Activated effector memory CD4-positive, alpha-beta T cell treated with Interleukin-2 at 50 U/mL for 16 hours (primary cell): ENCODE measurements at places on chromosomes 4 and X.

DNA sequence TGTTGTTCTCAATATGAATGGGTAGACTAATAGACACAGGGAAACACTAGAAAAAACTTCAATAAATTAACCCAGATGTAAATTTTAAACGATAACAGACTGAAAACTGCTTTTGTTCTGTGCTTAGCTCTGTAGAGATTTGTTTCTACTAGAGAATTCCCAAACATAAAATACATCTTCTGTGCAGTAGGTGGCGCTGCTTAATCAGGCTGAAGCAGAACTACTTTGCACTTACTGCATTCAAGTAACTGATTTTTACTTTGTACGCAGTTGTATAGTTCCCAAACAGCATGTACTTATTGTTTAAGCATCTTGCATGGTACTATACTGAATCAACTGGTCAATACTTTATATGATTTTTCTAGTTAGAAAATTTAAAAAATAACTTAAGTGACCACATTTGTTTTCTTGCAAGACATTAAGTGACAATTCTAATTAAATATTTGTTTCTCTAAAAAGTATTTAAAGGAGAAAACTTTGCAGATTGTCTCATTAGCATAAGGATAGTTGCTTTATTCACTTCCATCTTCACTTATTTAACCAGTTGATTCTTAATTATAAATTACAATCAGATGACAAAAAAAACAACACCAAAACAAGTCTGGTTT lies 490.6 kb downstream of the IL15 start:
- peak; percentile 20 for DNase-seq

DNA sequence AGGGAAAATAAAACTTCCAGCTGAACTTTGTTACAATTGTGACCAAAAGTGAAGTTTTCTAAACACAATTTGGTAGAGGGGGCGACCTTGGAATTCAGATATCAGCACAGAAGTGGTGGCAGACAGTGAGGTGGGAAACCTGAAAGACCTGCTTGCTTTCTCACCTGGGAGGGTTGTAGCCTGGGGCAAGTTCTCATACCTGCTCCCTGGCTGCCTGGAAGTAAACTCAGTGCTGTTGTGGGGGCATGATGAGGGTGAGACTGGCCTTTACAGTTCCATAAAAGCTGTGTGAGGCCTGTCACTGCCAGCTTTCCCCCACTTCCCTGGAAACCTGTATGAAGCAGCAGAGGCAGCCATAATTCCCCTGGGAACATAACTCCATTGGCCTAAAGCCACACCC lies 1180.2 kb downstream of the FAM133A start:
- DNase-seq, result no peak

DNA sequence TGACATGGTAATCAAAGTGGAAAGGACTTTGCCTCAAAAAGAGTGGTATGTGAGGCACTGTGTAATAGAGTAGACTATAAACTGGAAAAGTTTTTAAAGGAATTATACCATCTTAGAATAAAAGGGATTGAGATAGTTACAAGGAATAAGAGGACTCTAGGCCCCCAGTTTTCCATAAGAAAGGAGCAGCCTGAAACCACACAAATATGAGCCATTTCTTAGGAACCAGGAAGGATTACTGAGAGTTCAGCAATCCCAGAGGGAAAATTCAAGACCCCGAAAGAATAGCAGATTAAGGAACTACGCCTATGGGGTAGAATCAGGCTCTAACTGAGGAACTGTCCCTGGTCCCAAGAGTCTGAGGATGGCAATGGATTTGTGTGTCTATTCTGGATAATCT lies 1213.3 kb downstream of the C4orf33 start:
- DNase-seq, result no peak

- DNase-seq, result no peak
Measured at GRCh38 chr4:48162162-48162561, 28.1 kb upstream of the TXK start.

GRCh38 chr4:146401274-146401673 lies 120.5 kb downstream of the SLC10A7 start:
- DNase-seq, result no peak

GRCh38 chrX:10166248-10166716 lies 9.5 kb downstream of the CLCN4 start:
- DNase-seq, result no peak

DNA sequence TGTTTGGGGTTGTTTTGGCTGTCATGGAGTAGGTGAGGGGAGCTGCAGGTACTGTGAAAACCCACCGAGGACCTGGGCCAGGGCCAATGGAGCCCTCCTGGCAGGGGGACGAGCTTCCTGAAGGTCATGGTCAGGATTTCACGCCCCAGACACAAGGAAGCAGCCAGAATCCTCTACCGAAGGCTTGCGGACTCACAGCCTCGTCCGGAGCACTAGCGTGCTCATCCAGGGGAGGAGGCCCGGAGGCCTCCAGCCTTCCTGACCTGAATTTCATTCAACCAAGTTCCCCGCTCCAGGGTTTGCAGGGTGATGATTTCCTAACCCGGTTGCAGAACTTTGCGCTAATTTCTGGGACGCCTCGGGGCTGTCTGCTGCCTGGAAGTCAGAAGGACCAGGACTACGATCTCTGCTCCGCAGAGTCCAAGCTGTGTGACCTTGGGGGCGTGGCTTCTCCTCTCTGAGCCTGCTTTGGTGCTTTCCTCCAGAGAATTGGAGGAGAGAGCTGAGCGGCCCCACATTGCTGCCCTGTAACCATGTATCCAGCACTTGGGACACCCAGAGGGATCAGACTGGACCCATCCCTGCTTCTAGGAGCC lies 56.2 kb upstream of the ADRA2C start:
- DNase-seq, result no peak

DNA sequence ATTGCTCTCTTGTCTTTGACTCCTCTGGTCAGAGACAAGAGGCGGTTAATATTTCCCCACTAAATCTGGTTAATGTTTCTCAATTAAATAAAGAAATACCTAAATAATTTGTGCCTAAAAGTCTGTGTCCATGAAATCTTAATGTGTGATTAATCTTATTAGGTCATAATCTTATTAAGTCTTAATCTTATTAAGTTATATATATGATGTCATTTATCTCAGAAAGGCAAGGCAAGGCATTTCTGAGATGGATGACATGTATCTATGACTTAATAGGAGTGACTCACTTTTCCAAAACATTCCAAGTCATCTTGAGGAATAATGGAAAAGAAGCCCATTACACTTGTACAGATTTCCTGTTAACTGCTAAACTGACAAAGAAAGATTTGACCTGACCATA lies 74.7 kb downstream of the TRAM1L1 start:
- no peak for DNase-seq

DNA sequence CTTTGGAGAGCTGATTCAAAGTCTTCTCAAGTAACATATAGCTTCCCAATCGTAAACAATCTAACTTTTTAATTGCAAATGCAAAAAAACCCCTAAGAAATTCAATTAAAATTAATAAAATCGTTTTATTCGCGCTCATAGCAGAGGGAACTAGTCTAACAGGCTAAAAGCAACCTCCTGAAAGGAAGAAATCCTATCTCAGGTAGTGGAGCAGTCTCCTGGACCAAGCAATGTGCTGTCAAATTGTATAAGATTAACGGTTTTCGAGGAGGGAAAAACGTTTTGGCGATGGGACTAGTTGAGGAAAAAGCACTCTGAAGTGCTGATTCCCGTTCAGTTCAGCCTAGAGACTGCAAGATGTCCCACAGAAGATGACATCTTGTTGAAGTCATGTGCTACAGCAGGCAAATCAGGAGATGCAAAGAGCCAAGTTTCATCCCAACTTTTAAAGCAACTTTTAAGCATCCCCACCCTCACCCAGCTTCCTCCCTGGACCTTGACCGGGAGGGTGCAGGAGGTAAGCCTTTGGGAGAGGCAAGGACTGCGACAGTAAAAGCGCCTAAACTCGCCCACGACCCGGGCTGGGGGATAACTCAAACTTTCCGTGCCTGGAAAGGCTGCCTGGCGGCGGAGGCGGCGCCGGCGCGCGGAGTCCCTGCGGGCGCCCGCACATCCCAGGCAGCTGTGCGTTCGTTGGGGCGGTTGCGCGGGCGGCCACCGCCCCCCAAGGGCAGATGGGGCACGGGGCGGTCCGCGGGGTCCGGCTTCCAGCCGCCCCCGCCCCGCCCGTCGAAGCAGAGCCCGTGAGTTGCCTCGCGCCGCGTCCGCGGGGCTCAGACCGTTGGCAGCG lies 784 bp downstream of the MAP7D3 start:
- DNase-seq, result peak; percentile 0
